Progenitor cell of endocrine pancreas (in vitro differentiated cells): ENCODE measurements at places on chromosomes 1 and 21.

- DNase-seq: no peak
Observed at GRCh38 chr1:150513351-150513791, 2.2 kb upstream of the FALEC start.

GRCh38 chr1:47440599-47441081 lies 2.8 kb downstream of the FOXD2 start:
- no peak for DNase-seq

- no peak for DNase-seq
Observed at GRCh38 chr1:151825751-151826660, 5.6 kb downstream of the RORC start.

GRCh38 chr1:76820028-76820427 lies 47.3 kb upstream of the ST6GALNAC5 start:
- no peak for DNase-seq

GRCh38 chr1:220967911-220968310 lies 88.7 kb downstream of the HLX start:
- DNase-seq: no peak

DNA sequence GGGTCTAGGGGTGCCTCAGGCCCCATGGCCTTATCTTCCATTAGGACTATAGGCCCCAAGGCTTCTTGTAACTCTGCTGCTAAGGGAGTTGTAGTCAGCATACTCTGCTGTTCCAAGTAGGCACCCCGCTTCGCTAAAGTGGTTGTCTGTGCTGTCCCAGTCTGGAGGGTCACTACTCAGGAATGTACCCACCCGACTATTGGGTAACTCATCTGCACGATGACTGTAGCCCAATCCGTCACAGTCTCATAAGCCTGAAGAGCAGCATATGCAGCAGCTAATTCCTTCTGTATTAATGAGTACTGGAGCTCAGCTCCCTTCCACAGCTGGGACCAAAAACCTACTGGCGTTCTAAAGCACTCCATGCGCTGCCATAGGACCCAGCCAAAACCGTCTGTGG lies 111.0 kb downstream of the GDAP2 start:
- no peak for DNase-seq
